Activated T-cell treated with anti-CD3 and anti-CD28 coated beads, Interleukin-2, amount 50 U/mL, for 72 hours (primary cell): ENCODE measurements at places on chromosomes 7 and 10. TPM values are rescaled to one million over a fixed set of nuclear protein-coding genes. Genes with fewer than 3 reads are reported as not detected.

DNA sequence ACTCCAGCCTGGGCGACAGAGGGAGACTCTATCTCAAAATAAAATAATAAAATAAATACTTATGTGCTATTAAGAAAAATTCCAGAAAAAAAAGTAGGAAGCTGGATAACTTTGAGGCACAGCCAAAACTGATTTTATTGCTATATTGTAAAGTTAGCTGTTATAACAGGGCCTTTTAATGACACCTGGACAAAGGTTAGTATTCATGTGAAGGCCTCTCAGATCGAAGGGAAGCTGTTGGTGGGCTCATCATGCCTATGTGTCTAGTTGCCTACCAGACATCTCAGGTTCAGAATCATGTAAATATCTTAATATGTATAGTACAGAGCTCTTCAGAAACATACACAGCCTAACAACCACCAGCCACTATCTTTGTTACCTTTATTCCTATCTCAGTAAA is 143.0 kb downstream of the LCOR start:
- no peak overlapping the region for H3K4me3 ChIP-seq
- H3K27ac ChIP-seq: no peak overlapping the region
- H3K36me3 ChIP-seq: no peaks in the 10 kb centered on the region
- no peak for DNase-seq
- H3K4me1 ChIP-seq: peaks cover 25% of the 10 kb centered on the region
- no peaks in the 10 kb centered on the region for H3K27me3 ChIP-seq

DNA sequence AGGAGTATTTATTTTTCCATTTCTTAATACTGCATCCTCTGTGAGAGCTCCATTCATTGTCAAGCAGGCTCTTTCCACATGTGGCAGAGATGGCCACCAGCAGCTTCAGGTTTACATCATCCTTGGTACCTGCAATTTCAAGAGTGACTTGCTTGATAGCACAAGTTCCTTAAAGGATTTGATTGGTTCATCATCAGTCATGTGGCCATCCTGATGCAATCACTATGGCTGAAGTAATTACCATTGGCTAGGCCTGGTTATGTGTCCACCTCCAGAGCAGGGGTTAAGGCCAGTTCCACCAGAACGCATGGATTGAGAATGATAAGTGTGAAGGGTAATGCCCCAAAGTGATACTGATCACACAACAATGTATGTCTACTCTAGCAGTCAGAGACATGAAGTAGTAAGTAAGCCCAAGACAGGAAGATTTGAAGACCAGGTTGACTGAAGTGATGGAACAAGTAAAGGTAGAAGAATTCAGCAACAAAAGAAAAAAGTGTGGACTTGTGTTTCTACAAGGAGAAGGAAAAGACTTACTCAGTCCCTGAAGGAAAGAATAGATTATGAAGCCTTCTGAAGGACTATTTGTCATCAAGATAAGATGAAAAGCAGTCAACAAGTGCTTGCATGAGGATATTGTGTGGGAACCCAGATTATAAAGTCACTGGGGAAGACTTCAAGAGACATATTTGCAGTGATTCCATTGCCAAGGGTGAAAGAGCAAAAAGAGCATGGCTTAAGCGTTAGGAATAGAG is 26.4 kb upstream of the PRKAR2B start:
- no peaks in the 10 kb centered on the region for H3K4me1 ChIP-seq
- H3K4me3 ChIP-seq: no peak overlapping the region
- H3K36me3 ChIP-seq: no peaks in the 10 kb centered on the region
- no peak overlapping the region for H3K27ac ChIP-seq

MINDY3 gene
- total RNA-seq: 13.8 TPM

DNA sequence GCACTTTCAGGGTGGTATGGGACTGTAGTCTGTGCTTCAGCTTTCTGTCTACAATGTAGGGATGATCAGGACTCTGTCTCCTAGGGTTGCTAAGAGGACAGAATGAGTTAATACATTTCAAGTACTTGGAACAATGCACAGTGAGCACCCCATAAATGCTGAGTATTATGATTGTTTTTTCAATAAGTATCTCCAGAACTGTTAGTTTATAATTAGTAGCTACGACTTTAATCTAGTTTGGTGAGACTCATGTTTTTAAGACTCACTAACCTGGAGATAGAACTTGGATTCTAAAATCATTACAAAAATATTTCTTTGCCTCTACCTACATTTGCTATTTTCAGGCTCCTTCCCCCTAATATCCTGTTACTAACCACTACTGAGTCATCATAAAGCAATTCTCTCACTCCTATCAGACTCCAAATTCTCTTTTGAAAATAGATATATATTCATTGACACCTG is 95.3 kb downstream of the CPED1 start:
- no peak for DNase-seq
- H3K4me3 ChIP-seq: no peak overlapping the region
- no peaks in the 10 kb centered on the region for H3K27me3 ChIP-seq
- no peaks in the 10 kb centered on the region for H3K36me3 ChIP-seq

- no peak overlapping the region for H3K27ac ChIP-seq
- DNase-seq: no peak
- no peaks in the 10 kb centered on the region for H3K4me1 ChIP-seq
- H3K27me3 ChIP-seq: peaks cover 29% of the 10 kb centered on the region
- no peaks in the 10 kb centered on the region for H3K36me3 ChIP-seq
Measured at GRCh38 chr10:10392511-10392910, 625.2 kb upstream of the CELF2 start.

GRCh38 chr7:29234438-29234837 is 39.9 kb downstream of the CHN2 start:
- no peaks in the 10 kb centered on the region for H3K36me3 ChIP-seq
- peak overlapping the region; percentile 24 for H3K4me3 ChIP-seq
- peaks cover 50% of the 10 kb centered on the region for H3K27me3 ChIP-seq

HOXA3 gene
- total RNA-seq: not detected

MEOX2 gene
- total RNA-seq: not detected

GRCh38 chr7:28643188-28643569 is 230.9 kb downstream of the CREB5 start:
- H3K27ac ChIP-seq: no peak overlapping the region
- H3K36me3 ChIP-seq: no peaks in the 10 kb centered on the region
- H3K4me3 ChIP-seq: no peak overlapping the region
- H3K4me1 ChIP-seq: no peaks in the 10 kb centered on the region
